ENCODE measurements at places on chromosomes 5 and 9. TPM values are rescaled to one million over a fixed set of nuclear protein-coding genes. Genes with fewer than 3 reads are reported as not detected.

Gene TMEFF1
- total RNA-seq, result 3.3 TPM

Gene SHISAL2B
- total RNA-seq, result not detected

Gene IFNK
- total RNA-seq, result not detected

Gene ENTPD2
- not detected for total RNA-seq

Gene IL4
- not detected for total RNA-seq

Gene FAM221B
- total RNA-seq, result not detected

Gene SPATA31D4
- total RNA-seq, result not detected

Gene KIF20A
- total RNA-seq, result 102 TPM

Gene TLE1
- total RNA-seq, result 84.8 TPM

Gene PTPN3
- total RNA-seq, result 19.0 TPM

Gene PCDHA4
- total RNA-seq, result 0.16 TPM

Gene ANXA2R
- 7.4 TPM for total RNA-seq

Gene ZSWIM6
- total RNA-seq, result 13.8 TPM

Gene SPATA31A3
- not detected for total RNA-seq

Gene BRINP1
- total RNA-seq, result 0.51 TPM

Gene IFNA2
- total RNA-seq, result not detected

Gene PLPP1
- total RNA-seq, result 44.4 TPM

Gene CCNO
- 0.65 TPM for total RNA-seq

Gene FAM163B
- not detected for total RNA-seq

Gene CACFD1
- total RNA-seq, result 29.3 TPM

Gene SHOC1
- not detected for total RNA-seq

Gene FOXD4
- total RNA-seq, result not detected

Data from mesangial cell (primary cell).